ENCODE measurements at places on chromosomes 6 and 20.
A peak's percentile ranks its signal among the peaks of the same experiment; 100 is the strongest.

DNA sequence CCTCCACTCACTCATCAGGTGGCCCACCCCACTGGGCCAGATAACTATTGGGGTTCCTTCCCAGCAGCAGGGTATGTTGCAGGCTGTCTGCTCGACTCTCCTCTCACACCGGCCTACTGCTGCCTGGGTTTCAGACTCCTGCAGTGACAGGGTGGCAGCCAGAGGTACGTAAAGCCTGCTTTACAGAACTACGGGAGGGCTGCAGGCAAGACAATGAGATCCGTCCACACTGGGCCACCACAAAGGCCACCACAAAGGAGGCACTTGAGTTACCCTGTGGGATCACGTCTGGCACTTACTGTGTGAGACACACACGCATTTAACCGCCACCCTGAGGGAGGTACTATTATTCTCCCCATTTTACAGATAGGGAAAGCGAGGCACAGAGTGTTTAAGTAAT is 78.5 kb downstream of the NFATC2 start:
- no peak for DNase-seq

GRCh38 chr6:146200176-146200575 is 171.3 kb downstream of the GRM1 start:
- DNase-seq = peak; percentile 83

GRCh38 chr20:40494248-40494647 is 194.8 kb downstream of the MAFB start:
- no peak for DNase-seq

GRCh38 chr20:58194175-58194791 is 34.2 kb downstream of the ANKRD60 start:
- DNase-seq = no peak

DNA sequence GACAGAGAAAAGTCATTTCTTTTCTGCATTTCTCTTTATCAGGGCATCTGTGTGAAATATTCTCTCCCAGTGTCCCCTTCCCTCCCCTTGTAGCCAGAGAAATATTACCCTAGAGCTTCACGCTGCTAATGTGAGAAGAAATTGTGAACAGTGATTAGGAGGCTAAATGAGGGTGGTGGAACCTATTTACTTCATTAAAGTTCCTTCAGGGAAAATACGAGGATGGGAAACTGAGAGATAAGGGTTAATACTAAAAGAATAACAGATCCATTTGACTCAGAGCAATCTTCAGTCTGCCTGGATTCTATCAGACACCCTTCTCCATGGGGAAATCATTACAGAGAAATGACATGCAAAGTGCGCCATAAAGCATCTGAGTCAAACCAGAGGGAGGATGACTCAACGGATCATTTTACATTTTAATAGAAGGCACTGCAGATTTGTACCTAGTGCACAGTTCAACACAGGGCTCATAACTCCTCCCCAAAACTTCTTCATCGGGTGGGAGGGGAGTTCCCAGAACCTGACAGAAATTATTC is 131.3 kb downstream of the GJA10 start:
- peak; percentile 62 for DNase-seq
